ENCODE measurements at places on chromosomes 12 and 14. TPM values are rescaled to one million over a fixed set of nuclear protein-coding genes. Genes with fewer than 3 reads are reported as not detected.

CLEC6A gene
- polyA plus RNA-seq = not detected

C12orf54 gene
- polyA plus RNA-seq = not detected

TCL1A gene
- polyA plus RNA-seq = 99.5 TPM

FBXO21 gene
- polyA plus RNA-seq = 7.9 TPM

TAS2R7 gene
- not detected for polyA plus RNA-seq

PLEKHD1 gene
- polyA plus RNA-seq = under 0.01 TPM

PLXNC1 gene
- 1.2 TPM for polyA plus RNA-seq

PZP gene
- 0.07 TPM for polyA plus RNA-seq

ALX1 gene
- not detected for polyA plus RNA-seq

MYH6 gene
- polyA plus RNA-seq = 4.9 TPM

C12orf75 gene
- polyA plus RNA-seq = 230 TPM

KRT6B gene
- 0.60 TPM for polyA plus RNA-seq

ACOT4 gene
- 3.7 TPM for polyA plus RNA-seq

FOXN4 gene
- polyA plus RNA-seq = not detected

SERPINA5 gene
- not detected for polyA plus RNA-seq

RIMBP2 gene
- polyA plus RNA-seq = 0.23 TPM

LRRIQ1 gene
- not detected for polyA plus RNA-seq

C3AR1 gene
- 7.6 TPM for polyA plus RNA-seq

RNASE13 gene
- polyA plus RNA-seq = not detected

FAM181A gene
- polyA plus RNA-seq = not detected

PSMD9 gene
- 108 TPM for polyA plus RNA-seq

LBHD2 gene
- 0.17 TPM for polyA plus RNA-seq

TMEM30B gene
- 21.0 TPM for polyA plus RNA-seq

SNX6 gene
- 105 TPM for polyA plus RNA-seq

KRT73 gene
- not detected for polyA plus RNA-seq

MIP gene
- polyA plus RNA-seq = not detected

OTX2 gene
- not detected for polyA plus RNA-seq

LLPH gene
- 27.5 TPM for polyA plus RNA-seq

PLEKHH1 gene
- 25.3 TPM for polyA plus RNA-seq

DDX55 gene
- 13.4 TPM for polyA plus RNA-seq

ASCL1 gene
- polyA plus RNA-seq = not detected

COCH gene
- 1.6 TPM for polyA plus RNA-seq

ADAM21 gene
- polyA plus RNA-seq = 0.09 TPM

CGRRF1 gene
- 13.2 TPM for polyA plus RNA-seq

MGP gene
- 179 TPM for polyA plus RNA-seq

CDKN3 gene
- polyA plus RNA-seq = 26.8 TPM

CDK17 gene
- polyA plus RNA-seq = 9.6 TPM

RNASE3 gene
- not detected for polyA plus RNA-seq

FAM90A1 gene
- polyA plus RNA-seq = 0.41 TPM

CD163 gene
- 72.0 TPM for polyA plus RNA-seq

AKAP3 gene
- polyA plus RNA-seq = 1.3 TPM

MANSC1 gene
- polyA plus RNA-seq = 21.4 TPM

IL25 gene
- not detected for polyA plus RNA-seq

TDRD9 gene
- polyA plus RNA-seq = 0.58 TPM

BCL2L14 gene
- polyA plus RNA-seq = 41.8 TPM

Measured in sigmoid colon (tissue), 7 donors.